ENCODE measurements at places on chromosomes 2 and 18. TPM values are rescaled to one million over a fixed set of nuclear protein-coding genes. Genes with fewer than 3 reads are reported as not detected.

GRCh38 chr2:7852546-7852945 lies 829.3 kb upstream of the ID2 start:
- DNase-seq, result no peak

GRCh38 chr2:113965644-113966043 lies 75.8 kb downstream of the ACTR3 start:
- no peak for DNase-seq

DNA sequence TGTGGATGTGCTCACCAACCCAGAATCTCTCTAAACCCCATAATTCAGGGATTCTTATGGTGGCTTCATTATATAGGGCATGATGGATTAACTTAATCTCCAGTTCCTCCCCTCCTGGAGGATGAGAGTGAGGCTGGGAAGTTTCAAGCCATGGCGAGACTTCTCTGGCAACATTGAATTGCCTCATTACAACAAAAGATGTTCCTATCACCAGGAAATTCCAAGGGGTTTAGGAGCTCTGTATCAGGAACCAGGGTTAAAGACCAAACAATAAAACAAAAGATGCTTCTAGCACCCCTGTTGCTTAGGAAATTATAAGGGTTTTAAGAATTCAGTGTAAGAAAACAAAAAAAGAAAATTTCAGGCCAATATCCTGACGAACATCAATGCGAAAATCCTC lies 100.1 kb downstream of the NAB1 start:
- no peak for DNase-seq

GRCh38 chr2:174395969-174396630 lies 570 bp downstream of the SCRN3 start:
- peak; percentile 20 for DNase-seq

MYL12B gene
- polyA plus RNA-seq, result 689 TPM

Data from right renal cortex interstitium (tissue), 3 donors.